GM04504 (cell line): ENCODE measurements at places on chromosomes 12 and 14.

GRCh38 chr12:80720516-80720915 is 3.8 kb downstream of the MYF5 start:
- DNase-seq: no peak

DNA sequence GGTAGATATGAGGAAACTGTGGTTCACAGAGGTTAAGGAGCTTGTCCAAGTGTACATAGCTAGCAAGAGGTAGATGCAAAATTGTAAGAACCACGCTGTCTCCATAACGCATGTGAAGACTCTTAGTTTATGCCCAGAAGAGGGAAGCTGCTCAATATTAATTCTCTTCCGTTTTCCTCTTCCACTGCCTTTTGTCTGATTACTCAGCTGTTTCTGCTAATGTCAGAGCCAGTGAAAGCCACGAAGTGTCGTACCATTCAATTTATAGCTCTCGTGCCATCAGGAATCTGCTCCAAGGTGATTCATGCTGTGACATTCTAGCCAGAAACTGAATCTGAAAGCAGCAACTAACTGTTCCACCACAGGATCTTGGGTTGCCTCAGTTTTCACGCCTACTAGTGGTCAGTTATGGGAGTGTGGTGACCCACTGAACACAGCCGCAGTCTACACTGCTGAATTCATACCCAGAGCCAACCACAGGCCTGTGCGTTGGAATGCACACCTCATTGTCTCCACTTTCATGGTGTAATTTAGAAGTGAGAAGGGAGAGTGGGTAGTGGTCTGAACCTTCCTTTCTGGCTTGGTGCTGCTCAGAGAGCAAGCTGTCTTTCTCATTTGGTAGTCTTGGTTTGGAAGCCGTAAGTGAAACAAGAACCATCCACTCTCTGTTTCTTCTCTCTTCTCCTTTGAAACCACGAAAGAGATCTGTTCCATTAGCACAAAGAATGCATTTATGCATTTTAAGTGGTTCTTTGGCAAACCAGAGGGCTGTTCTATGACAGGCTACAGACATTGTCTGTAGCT is 74.2 kb upstream of the NAP1L1 start:
- DNase-seq: peak; percentile 87

DNA sequence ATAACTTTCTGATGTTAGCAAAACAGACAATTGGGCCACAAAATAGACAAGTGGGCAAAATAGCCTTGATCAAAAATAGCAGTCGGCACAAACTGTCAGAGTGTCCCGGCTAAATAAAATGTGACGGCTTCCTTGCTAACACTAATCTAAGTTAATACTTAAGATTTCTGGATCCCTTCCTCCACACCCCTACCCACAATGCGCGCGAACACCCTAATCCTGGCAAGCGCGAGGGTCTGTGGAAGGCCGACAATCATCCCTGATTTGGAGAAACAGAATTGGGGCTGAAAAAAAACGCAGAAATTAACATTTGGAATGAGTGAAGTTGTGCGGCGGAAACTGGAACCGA is 489 bp downstream of the CEP290 start:
- no peak for DNase-seq

- DNase-seq: no peak
These were observed 545 bp upstream of the GALNT9 start for GRCh38 chr12:132329720-132330548.

- DNase-seq: no peak
These were observed 38.6 kb upstream of the DBX2 start for GRCh38 chr12:45089411-45090075.

GRCh38 chr12:1633459-1633858 is 4.4 kb downstream of the WNT5B start:
- no peak for DNase-seq

DNA sequence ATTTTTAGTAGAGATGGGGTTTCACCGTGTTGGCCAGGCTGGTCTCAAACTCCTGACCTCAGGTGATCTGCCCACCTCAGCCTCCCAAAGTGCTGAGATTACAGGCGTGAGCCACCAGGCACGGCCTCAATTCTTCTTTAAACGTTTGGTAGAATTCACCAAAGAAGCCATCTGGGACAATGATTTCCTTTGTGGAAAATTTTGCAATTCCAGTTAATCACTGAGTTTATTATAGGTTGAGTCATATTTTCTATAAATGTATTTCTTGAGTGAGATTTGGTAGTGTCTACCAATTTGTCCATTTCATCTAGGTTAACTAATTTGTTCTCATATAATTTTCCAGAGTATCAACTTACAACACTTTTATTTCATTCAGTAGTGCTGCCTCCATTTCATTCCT is 683.9 kb upstream of the TMEM132C start:
- no peak for DNase-seq

GRCh38 chr12:42284157-42284556 is 41.7 kb downstream of the ZCRB1 start:
- no peak for DNase-seq

- peak; percentile 87 for DNase-seq
These were observed at the start of gene FBLN5 for GRCh38 chr14:91947475-91948184. Gene FBLN5, minus strand, starts transcription at chr14:91947694. Its CDS starts 465 bp downstream, at chr14:91947229.

GRCh38 chr12:114851981-114852380 is 168.0 kb upstream of the TBX3 start:
- no peak for DNase-seq

- DNase-seq: peak; percentile 35
These were observed 259.5 kb upstream of the E2F7 start for GRCh38 chr12:77324763-77325468.

GRCh38 chr12:96510306-96510764 is 21.0 kb downstream of the CFAP54 start:
- DNase-seq: no peak

DNA sequence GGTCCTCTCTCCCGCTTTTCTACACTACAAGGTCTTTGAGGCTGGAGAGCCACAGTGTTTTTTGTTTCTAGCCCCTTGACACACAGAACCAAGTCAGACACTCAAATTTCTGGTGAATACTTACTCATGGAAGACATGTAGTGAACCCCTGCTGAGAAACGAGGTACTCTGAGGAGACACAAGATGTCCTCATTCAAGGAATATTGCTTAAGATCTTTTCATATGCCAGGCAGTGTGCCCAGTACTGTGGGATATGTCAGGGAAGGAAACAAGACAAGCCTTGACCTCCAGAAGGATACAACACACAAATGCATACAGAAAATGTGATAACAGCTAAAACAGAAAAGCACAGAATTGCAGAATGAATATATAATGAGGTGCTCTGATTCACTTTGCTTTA is 75.9 kb downstream of the TMTC1 start:
- no peak for DNase-seq

GRCh38 chr14:99850709-99851108 is 57.5 kb downstream of the EML1 start:
- no peak for DNase-seq

DNA sequence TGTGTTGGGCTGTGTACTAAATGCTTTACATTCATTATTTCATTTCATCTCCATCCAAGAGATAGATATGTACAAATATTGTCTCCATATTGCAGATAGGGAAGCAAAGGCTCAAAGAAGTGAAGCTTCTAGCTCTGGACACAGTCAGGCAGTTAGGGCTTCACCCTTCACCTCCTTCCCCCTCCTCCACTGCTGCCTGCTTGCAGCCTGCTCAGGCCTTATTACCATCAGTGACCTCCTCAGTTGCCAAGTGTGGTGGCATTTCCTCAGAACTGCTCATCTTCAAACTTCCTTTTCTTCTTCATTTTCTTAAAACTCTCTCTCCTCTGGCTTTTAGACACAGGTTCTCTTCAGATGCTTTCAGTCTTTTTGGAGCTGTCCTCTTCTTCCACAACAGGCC is 4.7 kb upstream of the GPATCH2L start:
- no peak for DNase-seq

DNA sequence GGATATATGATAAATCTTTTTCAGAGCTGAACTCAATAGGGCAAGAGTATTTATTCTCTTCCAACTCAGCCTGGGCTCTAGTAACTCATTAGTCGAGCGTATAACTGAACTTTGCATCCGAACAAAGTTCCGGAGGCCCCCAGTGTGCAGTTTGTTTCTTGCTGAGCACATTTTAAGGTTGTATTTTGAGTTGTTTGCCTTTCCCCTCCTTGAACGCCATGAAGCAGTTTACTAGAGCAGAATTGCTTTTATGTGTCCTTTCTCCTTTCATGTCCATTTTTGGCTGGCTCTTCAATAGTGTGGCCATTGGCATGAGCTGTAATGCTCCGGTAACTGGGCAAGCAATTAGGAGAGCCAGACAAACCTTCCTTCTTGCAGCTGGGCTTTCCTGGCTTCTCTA is 105.3 kb downstream of the WIF1 start:
- DNase-seq: no peak

- DNase-seq: no peak
These were observed 59.8 kb downstream of the MARK3 start for GRCh38 chr14:103444837-103445524.

DNA sequence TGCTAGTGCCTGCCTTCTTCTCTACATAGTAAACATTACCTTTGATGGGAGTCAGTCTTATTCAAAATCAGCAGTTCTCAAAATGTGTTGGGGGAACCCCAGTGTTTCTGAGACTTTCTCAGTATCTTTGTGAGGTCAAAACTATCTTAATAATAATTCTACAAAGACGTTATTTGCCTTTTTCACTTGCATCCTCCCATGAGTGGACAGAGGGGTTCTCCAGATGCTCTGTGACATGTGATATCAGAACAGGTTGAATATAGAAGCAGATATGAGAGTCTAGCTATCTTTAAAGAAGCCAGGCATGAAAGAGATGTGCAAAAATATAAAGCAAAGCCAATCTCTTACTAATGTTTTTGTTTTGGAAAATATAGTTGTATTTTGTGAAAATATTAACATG is 144.7 kb downstream of the KTN1 start:
- no peak for DNase-seq

DNA sequence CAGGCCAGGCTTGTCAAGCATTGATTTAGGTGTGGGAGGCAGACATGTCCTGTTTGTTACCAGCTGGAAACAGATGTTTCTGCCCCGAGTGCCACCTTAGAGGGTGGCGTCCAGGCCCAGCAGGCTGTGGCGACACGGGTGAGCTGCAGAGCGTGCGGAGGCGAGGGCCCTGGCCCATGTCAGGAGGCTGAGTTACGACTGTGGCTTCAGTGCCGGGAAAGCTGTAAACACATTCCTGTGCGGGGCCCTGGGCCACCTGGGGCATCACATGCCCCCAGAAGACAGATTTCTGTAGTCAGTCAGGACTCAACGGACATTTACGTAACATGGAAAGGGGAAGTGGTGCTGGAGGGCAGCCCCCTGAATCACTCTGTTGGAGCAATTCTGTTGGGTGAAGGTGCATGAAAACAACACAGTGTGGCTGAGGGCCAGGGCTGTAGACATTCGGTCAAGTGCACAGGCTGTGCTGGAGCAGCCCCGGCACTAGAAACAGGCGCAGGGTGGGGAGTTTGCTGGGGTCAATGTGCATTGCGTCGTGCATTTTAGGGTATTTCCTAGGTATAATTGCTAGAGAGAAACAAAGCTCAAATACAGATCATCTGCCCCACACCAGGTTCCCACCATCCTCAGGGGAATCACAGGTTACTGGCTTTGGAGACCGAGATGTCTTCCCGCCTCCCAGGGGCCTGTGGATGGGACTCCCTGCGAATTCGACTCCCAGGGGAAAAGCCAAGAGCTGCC is 291.8 kb downstream of the TMEM121 start:
- DNase-seq: no peak

DNA sequence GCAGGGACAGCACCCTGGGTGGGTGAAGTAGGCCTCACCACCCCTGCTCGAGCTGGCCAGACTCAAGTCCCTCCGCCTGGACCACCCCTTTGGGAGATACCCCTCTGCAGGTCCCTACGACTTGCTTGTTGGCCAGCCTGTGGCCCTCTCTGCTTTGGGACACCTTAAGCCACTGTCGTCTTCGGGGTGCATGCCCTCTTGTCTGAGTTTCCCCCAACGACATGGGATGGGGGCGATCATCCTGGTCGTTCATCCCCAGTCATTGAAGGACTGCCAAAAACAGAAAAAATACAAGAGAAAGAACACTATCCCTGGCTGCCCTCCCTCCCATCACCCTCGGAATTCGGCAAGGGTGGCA is 151.1 kb downstream of the DPF3 start:
- DNase-seq: no peak

DNA sequence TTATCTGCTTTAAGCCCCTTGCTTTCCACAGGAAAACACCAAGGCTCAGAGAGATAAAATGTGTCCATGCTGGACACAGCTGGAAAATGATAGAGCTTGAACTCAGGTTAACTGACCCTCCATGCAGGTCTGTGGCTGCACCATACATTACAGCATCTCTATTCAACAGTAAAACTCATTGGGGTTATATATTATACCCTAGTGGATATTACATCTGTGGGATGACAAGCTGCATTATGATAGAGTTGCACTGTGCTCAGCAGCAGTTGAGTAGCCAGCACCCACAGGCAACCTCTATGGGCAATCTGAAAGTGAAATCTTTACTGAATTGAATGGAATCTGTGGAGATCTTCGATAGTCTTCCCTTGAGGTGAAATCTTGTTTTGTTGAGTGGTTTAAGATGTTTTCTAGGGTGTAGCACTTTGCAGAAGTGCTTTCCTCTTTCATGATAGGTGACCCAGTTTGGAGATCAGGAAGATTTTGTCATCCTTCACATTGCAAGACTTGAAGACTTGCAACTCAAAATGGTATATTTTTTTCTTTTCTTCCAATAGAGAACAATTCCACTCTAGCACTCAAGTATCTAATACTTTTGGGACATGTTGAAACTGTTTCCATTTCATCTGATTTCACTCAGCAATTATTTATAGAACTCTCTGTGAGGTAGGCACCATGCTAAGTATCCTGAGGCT is 389.2 kb downstream of the RAD51B start:
- no peak for DNase-seq

DNA sequence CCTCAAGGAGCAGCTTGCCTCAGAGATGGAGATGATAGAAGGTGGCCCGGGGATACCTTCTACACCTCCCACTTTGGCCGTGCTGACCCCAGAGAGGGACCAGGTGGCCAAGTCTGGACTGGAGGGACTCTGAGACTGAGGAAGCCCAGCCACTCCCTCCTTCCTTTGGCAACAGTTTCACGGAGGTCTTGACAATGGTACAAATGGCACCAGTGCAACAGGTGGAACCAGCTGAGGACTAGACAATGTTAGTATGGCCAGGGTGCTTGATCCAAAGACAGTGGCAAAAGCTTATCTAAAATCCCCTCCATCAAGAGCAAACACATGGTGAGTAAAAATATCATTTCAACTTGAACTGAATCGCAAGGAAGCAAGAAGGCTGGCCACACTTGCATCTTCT is 117.4 kb downstream of the FOXN3 start:
- no peak for DNase-seq

DNA sequence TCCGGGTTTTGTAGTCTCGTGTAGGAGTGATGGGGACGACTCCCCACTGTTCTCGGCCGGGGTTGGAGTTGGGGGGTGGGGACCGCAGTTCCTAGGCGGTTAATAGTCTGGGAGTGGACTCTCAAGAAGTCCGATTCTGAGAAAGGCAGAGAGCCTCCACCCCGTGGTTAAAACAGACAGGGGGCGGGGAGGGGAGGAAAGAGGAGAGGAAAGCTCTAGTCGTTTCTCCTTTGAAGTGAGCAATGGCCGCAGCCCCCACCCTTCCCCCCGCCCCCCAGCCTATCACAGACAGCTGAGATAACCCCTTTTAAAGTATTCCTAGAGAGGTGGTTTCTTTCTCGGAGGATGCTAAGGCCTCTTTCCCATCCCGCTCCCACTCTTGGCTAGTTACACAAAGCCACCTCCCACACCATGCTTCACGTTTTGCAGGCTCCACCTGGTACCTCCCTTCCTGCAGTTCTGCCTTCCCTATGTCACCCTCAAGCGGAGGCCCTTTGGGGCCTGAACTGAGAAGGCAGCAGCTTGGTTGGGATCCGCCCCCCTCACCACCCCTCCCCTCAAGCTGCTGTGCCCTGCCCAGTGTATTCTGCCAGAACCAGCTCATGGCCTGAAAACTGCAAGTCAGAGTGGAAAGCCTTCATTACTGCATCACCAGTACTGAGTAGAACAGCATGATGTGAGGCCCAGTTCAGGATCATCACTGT is 853 bp downstream of the USP5 start:
- peak; percentile 56 for DNase-seq
